ENCODE measurements at places on chromosomes 7 and 10.

GRCh38 chr7:132882714-132883428 lies 199.0 kb downstream of the CHCHD3 start:
- DNase-seq, result no peak

DNA sequence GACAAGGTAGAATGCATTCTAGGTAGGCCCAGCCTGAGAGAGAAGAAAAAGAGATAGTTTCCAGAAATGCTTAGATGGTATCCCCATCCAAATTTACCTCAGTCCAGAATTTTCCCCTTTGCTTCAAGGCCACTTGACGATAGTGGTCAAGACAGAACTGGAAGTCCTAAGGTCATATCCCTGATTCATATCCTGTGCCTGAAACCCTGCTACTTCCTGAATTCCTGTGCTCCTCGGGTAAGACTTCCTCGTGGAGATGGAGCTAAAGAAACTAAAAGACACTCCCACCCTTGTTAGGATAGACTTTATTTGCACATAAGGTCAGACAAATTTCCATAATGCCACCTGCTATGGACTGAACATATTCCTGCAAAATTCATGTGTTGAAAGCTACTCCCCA lies 175.9 kb downstream of the EVX1 start:
- DNase-seq, result no peak

GRCh38 chr10:31584098-31584631 lies 265.1 kb downstream of the ZEB1 start:
- DNase-seq, result no peak

- DNase-seq, result no peak
These were observed 39.7 kb upstream of the SEMA3D start for GRCh38 chr7:85226361-85227085.

DNA sequence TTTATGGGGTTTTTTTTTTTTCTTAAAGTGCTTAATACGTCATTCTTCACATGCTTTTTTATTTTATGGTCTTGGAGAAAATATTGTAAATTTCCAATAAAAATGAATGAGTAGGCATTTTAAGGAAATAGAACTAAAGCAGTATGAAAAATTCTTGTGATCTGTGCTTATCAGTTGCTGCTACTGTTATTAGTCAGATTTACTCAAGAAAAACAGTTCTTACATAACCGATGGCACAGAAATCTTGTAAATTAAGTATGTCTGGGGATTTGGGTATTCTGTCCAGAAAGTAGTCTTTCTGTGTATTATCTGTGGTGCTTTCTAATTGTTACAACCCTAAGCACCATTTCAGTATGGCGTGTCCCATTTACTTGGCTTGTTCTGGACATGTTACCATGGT lies 64.7 kb downstream of the LRGUK start:
- no peak for DNase-seq

DNA sequence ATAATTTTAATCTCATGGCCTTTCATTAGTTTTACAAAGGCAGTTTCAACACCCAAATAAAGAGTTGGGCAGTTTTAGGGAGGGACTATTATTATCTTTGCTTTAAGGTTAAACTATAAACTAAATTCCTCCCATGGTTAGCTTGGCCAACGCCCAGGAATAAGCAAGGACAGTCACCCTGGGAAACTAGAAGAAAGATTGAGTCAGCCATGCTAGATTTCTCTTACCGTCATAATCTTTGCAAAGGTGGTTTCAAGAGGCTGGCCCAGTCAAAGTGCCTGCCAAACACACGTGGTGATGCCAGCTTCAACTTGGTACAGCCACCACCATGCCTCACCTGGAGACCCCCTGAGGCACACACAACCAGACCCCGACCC lies 317.4 kb upstream of the SP8 start:
- no peak for DNase-seq

DNA sequence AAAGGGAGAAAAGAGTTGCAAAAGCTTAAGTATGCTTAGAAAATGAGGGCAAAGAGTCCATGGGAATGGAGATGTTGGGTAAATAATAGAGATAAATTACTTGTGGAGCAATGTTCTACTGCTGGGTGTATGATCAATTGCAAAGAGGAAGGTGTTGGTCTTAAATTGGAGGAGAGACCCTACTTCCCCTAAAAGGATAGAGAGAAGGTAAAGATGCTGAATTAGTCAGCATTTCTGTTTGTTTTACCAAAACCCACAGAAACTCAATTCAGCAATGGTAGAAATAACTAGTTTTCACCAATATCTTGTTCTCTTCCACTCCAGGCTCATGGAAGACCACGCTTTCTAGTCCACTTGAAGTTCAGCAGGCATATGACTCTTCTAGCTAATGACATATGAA lies 32.1 kb downstream of the ASB4 start:
- DNase-seq, result no peak

DNA sequence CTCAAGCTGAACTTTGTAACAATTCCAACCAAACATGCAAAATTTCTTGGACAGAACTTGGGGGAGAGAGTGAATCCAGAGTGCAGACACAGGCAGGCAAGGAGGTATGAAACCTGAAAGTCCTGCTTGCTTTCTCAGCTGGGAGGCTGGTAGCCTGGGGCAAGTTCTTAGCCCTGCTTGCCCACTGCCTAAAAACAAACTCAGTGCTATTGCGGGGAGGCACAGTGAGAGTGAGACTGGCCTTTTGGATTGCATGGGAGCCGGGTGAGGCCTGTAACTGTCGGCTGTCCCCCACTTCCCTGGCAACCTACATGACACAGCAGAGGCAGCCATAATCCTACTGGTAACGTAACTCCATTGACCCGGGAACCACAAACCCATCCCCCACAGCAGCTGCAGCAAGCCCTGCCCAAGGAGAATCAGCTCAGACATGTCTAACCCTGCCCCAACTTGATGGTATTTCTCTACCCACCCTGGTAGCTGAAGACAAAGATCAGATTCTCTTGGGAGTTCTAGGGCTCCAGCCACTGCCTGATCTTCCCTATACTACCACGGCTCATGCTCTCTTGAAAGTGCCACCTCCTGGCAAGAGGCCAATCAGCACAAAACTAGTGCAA lies 663.6 kb downstream of the GRM8 start:
- no peak for DNase-seq

GRCh38 chr7:102872460-102872859 lies 40.3 kb upstream of the LRRC17 start:
- no peak for DNase-seq

- DNase-seq, result peak; percentile 35
These were observed 28.2 kb downstream of the ASNS start for GRCh38 chr7:97844036-97844435.

GRCh38 chr10:12897278-12897677 lies 104.2 kb downstream of the CCDC3 start:
- no peak for DNase-seq

- DNase-seq, result no peak
These were observed 27.5 kb downstream of the NOD1 start for GRCh38 chr7:30450983-30451497.

DNA sequence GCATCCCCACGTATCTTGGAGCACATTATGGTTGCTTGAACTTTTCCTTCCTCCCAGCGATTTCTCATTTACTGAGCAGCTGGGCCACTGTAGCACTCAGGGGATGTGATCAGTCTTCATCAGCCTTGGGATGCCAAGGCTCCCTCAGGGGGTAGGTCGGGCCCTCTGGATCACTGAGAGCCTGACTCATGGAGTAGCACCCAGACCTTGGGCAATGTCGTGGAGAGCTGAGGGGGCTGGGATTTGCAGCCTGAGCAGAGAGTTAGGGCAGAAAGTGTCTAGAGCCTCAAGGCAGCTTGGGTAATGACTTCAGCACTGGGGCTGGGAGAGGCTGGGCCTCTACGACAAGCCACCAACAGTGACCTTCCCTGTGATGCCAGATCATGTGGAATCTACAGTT lies 86.5 kb upstream of the CXCL12 start:
- DNase-seq, result no peak

DNA sequence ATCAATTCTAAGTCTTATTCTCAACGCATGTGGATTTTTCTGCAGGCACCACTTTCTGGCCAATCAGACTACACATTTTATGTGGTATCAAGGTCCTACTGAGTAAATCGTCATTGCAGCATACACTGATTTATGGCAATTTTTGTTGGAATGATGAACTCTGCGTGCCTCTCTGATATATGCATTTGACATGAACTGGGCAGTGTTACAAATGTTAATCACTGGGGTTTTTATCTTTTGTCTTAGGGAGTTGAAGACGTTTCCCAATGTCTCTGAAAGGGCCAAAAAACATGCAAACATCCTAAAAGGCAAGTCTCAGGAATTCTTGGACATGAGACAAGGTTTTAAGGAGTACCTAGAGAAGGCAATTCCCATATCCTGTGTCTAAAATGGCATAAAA lies 809.5 kb upstream of the CELF2 start:
- DNase-seq, result no peak

- no peak for DNase-seq
These were observed 110.8 kb downstream of the TPK1 start for GRCh38 chr7:144725070-144725469.

DNA sequence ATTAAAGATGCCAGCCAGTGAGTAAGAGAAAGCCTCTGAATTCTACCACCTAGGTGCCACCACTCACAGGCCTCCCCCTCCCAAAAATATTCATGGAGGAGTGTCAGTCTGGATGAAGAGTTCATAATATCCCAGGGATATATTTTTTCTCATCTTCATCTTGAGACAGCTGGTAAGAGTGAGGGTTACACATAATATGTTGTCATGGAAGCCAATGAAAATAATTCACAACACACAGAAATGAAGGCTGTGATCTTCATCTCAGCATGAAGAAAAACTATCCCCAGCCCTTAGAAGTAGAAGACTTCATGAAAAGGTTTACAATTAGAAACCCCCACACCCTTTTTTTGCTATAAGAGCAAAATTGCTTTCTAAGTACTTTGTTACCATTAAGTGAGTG lies 175.6 kb downstream of the DNAH11 start:
- DNase-seq, result no peak

- no peak for DNase-seq
These were observed 40.7 kb downstream of the EXOC4 start for GRCh38 chr7:133293384-133294160.

- no peak for DNase-seq
These were observed 326.0 kb downstream of the BICC1 start for GRCh38 chr10:58838561-58839208.

DNA sequence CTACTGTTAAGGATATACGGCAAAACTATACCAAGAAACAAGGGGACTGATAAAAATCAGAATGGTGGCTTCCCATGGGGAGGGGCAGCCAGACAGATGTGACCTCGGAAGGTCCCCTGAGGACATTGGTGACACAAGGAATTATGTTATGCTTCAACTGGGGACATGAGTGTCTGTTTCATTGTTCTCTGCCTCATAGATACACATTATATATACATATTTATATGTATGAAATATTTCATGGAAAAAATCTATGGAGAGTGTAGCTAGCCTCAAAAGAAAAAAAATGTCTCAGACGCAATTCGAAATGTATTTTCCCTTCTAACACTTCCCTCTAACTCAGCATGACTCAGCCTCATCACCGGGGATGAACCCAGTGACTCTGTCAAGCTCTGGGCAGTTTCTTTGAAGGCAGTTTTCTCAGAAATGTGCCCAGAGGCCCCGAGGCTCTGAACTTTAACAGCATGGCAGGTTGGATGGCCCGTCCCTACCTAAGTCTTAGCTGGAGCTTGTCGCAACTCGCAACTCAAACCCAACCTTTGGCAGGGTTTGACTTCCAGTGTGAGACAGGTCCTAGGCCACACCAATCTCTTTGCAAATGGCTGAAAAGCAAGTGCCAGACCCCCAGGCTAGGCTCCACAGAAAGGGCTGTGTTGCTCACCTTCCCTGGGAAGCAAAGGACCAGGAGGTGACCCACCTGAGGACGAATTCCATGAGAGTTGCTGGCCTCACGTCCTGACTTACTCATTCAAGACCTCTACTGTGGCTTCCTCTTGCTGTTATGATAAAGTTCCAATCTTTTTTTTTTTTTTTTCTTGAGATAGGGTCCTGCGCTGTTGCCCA lies 86.9 kb downstream of the CARD11 start:
- DNase-seq, result peak; percentile 74

- no peak for DNase-seq
These were observed 1092.5 kb upstream of the C7orf33 start for GRCh38 chr7:147498081-147498480.

- no peak for DNase-seq
These were observed 23.6 kb downstream of the MKI67 start for GRCh38 chr10:128102480-128103228.

- no peak for DNase-seq
These were observed 16.7 kb upstream of the AZGP1 start for GRCh38 chr7:99992330-99993038.

DNA sequence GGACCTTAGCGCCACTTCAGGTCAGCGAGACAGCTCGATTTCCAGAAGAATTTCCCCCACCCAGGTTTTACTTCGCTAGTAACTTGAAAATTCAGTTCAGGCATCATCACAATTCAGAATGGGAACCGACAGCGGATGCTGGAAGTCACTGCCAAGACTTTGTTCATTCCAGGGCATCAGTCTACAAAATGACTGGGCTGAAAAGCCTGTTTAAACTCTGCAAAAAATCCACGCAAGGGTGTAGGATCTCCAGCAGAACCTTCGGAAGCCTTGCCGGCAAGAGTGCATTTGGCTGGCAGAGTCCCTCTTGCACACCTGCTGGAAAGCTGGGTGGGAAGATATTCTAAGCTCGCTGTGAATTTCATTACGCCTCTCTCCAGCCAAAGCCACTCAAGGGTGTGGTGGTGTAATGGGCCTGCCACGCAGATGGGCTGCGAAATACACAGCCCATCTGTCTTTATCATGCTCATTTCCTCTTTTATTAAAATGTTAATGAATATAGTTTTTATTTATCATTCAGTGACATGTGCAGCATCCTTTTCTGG lies 672.0 kb upstream of the FOXK1 start:
- DNase-seq, result no peak

DNA sequence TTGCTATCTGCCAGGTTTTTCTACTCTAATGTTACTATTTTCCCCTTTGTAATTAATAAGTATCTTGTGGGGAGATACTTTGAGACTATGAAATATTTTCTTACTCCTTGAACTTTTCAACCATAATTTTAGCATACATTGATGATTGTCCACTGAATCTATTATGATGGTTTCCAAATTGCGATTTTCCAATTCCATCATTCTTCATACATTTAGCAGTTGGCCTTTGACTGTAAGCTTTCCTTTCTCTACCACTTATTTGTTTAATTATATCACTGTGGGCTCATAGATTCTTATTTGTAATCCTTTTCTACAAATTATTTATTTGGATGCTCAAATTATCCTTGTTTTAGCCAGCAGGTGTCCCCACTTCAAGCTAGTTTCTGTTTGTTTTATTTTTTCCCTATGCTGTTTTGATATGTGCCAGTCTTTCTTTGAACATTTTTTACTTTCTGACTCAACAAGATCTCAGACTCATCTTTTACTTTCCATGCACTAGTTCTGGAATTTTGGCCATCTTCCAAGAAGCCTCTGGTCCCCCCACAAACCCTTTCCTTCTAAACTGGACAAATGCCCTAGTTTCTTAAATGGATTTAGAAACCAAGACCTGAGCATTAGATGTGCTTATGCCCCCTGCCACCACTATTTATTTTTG lies 11.4 kb upstream of the MRPS16 start:
- DNase-seq, result peak; percentile 40

- no peak for DNase-seq
These were observed 102.5 kb downstream of the APBB1IP start for GRCh38 chr10:26540601-26541000.

GRCh38 chr7:135158874-135159273 lies 11.0 kb downstream of the TMEM140 start:
- no peak for DNase-seq
